ENCODE measurements at places on chromosomes 2 and 18. TPM values are rescaled to one million over a fixed set of nuclear protein-coding genes. Genes with fewer than 3 reads are reported as not detected.

GRCh38 chr2:102726128-102727087, 35.4 kb upstream of the TMEM182 start:
- DNase-seq, result peak; percentile 26

GRCh38 chr18:10319026-10319425, 135.4 kb upstream of the APCDD1 start:
- DNase-seq, result no peak

DNA sequence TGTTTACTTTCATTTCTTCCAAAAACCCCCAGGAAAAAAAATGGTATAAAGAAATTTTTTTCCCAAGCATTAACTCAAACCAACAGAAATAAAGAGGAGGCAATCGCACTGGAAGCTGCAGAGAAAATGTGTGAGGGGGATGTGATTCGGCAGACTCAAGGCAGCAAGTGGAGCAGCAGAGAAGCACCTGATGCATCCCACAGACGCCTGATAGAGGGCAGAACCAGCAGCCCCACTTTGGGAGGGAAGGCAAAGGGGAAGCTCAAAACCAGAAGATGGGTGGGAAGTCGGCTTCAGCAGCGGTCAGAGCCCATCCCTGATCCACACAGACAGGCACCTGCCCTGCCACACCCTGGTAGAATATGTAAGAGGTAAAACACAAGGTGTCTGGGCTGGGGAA, 12.6 kb downstream of the FTCDNL1 start:
- DNase-seq, result no peak

DNA sequence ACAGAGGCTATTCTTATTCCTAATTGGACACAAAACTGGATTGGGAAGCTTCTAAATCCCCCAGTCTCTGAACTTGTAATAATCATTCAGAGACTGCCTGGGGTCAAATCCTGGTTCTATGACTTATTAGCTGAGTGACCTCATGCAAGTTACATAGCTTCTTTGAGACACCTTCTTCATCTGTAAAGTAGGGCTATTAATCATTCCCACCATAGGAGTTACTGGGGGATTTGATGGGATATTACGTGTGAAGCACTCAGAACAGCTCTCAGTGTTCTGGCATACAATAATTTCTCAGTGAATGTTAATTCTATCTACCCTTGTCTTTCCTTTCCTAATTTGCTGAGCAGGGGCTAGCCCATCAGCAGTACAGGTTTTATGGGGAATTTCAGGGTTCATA, 256.7 kb upstream of the TNP1 start:
- no peak for DNase-seq

Gene PARD6G
- 3.1 TPM for total RNA-seq

GRCh38 chr18:11251229-11251890, 102.0 kb upstream of the PIEZO2 start:
- DNase-seq, result peak; percentile 13

DNA sequence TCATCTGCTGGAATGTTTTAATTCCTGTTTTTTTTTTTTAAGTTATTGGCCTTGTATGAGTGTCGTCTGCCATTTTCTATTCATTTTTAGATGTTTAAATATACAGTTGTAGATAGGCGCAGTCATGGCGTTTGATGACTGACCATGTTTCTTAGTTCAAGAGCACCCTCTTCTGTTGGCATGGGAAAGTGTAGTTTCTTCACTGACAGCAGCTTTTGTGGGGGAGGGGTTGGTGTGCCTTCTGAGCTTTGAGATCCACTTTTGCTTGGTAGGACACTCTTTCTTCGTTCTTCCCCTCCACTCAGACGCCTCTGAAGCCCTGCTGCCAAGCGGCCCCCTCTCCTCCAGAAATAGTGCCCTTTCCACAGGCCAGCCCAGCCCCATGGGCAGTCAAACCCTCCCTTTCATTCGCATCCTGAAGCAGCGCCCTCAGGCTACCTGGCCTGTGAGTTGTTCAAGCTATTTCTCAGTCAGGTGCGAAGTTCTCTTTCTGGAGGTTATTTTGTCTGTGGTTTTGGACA, 492.0 kb downstream of the TNS1 start:
- DNase-seq, result peak; percentile 63

DNA sequence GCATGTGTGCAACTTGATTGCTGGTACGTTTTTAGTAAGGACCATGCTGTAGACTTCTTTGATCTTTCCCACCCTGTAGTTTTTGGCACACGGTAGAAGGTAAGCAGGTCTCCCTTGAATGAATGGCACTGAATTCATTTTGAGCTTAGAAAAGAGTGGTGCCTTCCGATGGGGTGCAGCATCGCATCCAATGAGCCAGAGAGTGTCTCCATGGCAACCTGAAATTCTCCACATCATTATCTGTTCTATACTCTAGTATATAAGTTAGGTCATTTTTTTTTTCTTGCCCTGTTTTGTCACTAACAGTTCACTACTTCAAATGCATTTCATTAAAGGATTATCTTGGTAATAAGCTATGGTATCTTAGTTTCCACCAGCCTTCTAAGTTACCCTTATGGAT, 81.2 kb upstream of the REV1 start:
- DNase-seq, result no peak

Gene STARD6
- total RNA-seq, result not detected

Gene EGR4
- total RNA-seq, result not detected

DNA sequence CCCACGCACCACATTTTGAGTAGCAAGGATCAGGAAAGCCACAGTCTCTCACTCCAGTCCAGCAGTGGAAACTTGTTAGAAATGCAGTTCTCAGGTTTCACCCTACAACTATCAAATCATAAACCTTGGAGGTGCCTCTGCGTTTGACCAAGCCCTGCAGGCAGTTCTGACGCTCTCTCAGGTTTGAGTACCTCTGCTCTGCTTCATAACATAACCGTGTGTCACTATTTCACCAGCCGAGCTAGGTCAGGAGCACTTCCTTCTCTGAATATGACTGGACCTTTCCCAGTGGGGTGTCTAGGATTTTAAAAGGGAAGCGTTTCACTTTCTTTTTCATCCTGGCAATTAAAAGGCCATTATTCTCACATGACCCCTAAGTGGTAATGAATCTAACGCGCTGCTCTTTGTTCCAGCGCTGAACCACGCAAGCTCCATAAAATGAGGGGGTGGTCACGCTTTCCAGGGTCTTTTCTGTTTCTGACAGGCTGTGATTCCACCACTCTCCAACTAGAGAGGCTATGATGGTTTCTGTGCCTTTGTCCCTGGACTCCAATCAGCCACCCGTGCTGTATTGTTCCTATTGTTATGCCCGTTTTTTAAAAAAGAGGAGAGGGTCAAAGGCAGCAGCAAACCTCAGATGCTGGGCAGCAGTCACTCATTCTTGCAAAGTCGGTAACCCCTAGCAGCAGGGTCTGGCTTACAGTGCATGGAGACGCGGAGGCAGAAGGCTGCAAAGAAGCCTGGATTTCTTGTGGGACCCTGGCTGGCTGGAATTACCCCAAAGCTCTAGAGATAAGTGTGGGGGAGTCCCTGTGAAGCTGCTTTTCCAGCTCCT, 75.2 kb upstream of the CTNNA2 start:
- DNase-seq, result no peak

DNA sequence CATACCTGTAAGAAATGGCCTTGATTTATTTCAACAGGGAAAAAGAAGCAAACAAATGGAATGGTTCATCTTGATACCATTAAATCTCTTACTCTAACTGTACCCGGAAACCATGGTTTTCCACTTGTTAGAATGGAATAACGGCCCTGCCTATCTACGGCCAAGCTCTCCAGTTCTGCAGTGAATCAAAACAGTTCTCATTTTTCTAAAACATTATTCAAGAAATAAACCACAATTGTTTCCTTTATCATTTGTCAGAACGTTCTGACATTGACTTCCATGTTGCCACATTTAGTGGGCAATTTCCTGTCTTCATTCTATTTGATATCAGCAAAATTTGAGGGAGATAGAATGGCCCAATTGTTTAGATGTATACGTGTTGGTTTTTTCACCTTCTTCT, 118.8 kb upstream of the CDH19 start:
- DNase-seq, result no peak

- DNase-seq, result no peak
Observed at GRCh38 chr18:45817543-45817942, 7.9 kb upstream of the SIGLEC15 start.

DNA sequence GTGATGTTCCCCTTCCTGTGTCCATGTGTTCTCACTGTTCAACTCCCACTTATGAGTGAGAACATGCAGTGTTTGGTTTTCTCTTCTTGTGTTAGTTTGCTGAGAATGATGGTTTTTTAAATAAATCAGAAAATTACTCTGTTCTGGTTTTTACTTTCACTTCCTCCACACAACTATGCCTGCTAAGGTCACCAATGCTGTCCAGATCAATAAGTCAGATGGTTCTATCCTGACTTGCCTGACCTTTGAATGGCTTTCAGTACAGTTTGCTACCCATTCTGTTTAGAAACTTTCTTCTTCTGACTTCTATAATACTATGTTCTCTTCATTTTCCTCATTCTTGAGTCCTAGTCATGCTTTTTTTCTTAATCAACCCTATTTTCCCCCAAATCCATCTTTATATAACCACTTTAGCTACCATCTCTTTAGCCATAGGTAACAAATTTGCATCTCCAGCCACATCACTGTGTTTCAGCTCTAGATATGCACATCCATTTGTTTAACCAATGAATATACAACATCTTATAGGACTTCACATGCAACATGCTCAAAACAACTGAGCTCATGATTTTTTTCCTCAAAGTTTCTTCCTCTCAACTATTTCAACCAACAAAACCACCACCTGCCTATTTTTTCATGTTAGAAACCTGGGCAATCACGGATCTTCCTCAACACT, 58.8 kb upstream of the SLC38A11 start:
- DNase-seq, result no peak

Data from body of pancreas (tissue), 4 donors.